Caudate nucleus (tissue), 63 donors: ENCODE measurements at places on chromosomes 12 and 14.

DNA sequence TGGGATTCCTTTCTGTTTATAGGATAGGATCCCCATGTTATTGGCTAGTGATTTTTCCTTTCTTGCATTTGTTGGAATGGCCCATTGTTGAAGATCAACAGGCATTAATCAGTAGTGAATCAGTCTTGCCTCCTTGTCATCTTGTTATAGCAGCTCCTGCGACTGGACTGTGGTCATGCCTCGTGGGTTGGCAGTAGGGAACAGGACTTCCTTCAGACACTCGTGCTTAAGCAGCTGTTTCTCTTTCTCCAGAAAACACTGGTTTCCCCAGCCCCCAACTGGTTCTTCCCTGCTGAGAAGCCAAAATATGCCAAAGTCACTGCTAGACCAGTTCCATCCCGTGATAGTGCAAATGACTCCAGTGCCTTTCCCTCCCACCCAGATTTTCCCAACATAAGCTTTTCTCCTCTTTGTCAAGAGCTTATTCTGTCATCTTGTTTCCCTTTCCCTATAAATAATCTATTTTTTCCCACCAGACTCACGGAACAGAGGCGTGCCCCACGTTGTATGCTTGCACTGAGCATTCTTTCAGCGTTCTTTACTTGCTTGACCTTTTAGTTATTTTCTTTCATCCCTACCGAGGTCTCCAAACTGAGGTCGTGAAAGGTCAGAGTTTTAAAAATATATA, 83.5 kb downstream of the SAMD4A start:
- no peak for DNase-seq

GRCh38 chr12:94261786-94262185, 113.4 kb downstream of the PLXNC1 start:
- no peak for DNase-seq

- no peak for DNase-seq
These were observed 54.9 kb downstream of the SMUG1 start for GRCh38 chr12:54133772-54134375.

- no peak for DNase-seq
These were observed 133.2 kb downstream of the SCARB1 start for GRCh38 chr12:124730455-124730932.

- DNase-seq = no peak
These were observed 120.1 kb downstream of the ITPR2 start for GRCh38 chr12:26712892-26713291.

GRCh38 chr12:65963862-65964240, 139.6 kb downstream of the HMGA2 start:
- no peak for DNase-seq

- no peak for DNase-seq
These were observed 95.9 kb downstream of the DACT1 start for GRCh38 chr14:58733451-58734208.

DNA sequence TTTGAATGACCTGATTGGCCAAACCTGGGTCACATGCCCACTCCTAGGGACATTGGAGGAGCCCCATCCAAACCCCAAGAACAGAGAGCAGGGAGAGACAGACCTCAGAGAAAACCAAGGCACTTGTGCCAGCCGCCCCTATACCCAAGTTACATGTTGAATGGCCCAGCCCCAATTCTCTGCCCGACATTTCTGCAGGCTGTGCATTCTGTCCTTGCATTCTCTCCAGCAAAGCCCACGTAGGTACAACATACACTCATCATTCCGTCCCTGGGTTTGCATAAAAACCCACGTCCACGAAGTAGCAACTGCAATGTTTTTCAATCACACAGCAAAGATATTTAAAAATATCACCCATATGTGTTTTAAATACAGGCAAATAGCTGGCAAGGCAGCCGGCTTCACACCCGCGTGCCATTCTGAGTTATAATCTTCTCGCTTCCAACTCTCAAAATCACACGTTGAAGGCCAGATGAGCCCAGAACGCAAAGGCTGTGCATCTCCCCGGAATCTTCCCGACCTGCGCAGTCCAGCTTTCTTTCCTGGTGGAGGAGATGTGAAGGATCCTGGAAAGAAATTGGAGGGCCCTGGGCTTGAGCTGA, 91.7 kb upstream of the MYL2 start:
- DNase-seq = no peak
